ENCODE measurements at places on chromosomes 7 and 10.

- DNase-seq = no peak
These were observed 69.4 kb downstream of the FRMD4A start for GRCh38 chr10:14261336-14261735.

DNA sequence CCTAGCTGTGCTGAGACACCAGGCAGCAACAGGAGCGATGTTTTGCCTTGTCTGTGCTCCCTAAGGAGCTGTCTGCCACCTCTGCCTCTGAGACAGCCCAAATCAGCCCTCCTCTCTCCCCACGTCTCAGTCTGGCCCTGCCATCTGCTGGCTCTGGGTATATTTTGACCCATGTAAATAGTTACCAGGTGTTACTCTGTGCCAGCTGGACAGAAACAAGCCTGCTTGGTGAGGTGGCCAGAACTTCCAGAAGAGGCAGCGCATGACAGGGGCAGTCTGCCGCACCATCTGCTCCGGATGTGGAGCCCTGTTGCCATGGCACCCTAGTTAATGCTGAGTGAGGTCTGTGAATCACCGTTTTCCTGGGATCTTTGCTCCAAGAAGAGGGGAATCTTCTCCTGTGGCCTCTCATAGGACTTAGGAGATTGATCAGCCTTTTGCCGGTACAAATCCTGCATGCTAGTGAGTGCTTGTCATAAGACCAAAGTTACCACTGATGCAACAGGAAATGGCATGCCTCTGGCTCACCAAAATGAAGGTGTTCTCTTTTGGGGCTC, 31.8 kb downstream of the GSTO2 start:
- DNase-seq = no peak

GRCh38 chr7:135672560-135673359, 10.4 kb downstream of the STMP1 start:
- DNase-seq = peak; percentile 72

- DNase-seq = no peak
These were observed 1.7 kb upstream of the C10orf105 start for GRCh38 chr10:71721313-71721712.

DNA sequence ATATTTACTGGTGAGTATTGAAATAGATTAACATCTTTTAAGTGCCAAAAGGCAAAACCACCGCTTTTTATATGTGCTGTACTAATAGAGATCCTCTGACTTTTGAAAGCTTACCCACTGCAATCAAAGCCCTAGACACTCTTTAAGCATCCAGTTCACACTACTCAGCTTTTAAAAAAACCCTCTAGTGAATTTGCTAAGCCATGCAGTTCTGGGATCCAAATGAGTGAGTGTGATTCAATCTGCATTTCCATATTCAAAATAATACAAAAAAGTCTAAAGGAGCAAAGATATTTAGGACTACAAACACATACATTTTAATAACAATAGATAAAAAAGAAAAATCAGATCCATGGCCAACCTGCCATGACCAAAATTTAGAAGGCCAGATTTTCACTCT, 288.2 kb downstream of the MAGI2 start:
- DNase-seq = no peak

DNA sequence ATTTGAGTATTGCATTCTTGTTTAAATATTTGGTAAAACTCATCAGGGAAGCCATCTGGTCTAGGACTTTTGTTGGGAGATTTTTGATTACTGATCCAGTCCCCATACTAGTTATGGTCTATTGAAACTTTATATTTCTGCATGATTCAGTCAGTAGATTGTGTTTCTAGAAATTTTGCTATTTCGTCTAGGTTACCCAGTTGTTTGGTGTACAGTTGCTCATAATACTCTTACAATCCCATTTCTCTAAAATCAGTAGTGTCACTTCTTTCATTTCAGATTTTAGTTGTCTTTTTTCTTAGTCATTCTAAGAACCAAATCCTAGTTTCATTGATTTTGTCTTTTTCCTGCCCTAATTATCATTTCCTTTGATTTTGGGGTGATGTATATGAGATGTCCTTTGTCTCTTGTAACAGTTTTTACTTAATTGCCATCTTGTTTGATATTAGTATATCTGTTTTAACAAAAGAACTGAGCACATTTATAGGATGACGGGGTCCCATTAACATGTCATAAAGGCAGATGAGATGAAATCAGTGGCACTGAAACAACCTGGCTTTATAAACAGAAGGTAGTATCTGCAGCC, 7.9 kb downstream of the MALSU1 start:
- DNase-seq = no peak

DNA sequence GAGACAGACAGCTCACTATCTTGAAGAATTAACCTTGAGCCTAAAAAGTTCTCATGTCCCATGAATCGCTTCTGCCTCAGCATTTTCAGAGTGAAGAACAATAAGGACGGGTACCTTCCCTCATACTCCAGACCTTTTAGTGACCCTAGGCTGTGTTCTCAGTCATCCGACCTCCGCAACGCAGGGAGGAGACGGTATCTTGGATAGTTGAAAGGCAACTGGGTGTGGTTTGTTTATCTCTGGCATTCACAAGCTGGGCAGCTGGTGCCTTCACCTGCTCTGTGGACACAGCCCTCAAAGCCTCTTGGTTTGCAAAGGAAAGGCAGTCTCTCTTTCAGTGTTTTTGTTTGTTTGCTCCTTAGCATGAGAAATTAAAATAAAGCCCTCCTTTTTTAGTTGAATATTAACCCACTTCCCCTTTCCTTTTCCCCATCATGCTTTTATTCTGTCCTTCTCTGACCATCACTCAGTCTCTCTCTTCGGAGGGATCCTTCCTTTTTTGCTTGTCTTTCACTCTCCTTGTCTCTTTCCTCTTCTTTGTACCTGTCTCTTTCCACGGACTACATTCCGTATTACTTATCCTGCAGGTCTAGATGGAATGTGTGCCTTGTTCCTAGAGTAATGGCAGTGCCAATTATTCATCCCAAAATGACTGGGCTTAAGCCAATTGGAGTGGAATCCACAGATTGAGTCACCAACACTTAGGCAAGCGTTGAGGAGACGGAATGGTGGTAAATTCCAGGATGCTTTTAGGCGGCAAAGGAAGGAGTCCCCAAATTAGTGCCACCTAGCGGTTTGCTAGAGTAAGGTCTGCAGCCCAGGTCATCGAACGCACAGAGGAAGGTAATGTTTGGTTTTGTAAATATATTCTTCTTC, 45.8 kb downstream of the PRR15 start:
- DNase-seq = no peak

DNA sequence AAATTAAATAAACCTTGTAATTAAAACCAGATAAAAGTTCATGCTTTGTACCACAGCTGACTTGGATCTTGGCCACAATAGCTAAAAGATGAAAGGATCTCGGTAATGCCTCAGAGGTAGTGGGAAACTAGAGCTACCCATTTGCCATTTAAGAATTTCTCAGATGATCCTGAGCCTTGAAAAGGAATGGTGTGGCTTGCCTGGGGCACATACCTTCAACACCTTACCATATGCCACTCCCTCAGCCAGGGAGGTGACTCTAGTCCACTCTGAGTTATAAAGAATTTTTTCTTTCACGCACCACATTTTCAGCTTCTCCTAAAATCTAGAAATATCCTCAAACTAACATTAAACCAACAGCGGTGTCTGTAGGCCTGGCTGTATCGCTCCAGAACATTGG, 516.3 kb upstream of the TEX47 start:
- no peak for DNase-seq

- peak; percentile 81 for DNase-seq
These were observed 72.8 kb downstream of the CCNY start for GRCh38 chr10:35409094-35409582.

DNA sequence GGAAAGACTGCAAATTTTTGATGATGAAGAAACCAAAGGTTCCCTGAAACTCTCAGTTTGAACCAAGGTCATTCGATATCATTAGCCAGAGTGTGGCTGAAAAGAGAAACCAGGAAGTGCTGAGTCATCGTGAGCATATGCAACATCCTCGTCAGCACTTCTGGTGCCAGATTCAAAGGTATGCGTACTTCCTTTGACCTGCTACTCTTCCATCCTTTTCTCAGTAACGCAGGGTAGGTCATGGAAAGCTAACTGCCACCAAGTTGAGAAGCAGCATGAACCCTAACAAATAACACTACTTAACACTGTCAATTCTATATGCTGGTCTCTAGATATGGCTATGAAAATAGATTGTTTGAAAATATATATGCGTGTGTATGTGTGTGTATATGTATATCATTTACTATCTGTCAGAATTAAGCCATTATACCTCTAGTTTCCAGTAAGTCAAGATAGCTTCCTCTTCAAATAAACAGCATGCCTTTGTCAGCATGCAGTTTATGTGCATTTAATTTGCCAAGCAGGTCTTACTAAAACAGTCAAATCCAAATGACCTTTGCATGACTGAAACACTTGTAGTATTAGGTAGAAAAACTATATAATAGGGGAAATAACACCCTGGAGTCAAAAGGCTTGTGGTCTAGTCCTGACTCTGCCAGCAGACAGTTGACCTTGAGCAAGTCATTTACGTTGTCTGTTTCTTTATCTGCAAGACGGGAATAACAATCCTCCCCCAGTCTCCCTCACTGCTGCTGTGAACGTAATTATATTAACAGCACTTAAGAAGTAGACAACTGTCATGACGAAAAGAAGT, 26.4 kb downstream of the CDK6 start:
- DNase-seq = peak; percentile 95

GRCh38 chr7:73427902-73428787, 5.4 kb upstream of the FZD9 start:
- DNase-seq = no peak

- DNase-seq = no peak
These were observed 132.6 kb downstream of the CAMK1D start for GRCh38 chr10:12481924-12482323.

DNA sequence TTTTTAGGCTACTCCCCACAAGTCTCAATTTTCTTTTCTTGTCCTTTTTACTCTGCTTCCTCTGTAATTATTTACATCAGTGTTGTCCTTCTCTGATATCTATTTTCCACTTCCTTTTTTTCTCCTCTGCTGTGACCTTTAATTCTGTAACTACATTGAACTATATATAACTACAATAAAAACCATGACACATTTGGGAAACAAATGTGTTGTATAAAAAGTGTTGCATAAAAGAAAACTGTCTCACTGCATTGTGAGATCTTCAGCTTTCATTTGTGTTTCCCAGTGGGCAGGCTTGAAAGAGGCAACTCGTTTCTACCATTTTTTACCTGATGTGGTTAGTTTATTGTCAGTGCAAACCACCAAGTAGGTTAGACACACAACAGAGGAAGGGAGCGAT, 483.9 kb upstream of the NRP1 start:
- no peak for DNase-seq

DNA sequence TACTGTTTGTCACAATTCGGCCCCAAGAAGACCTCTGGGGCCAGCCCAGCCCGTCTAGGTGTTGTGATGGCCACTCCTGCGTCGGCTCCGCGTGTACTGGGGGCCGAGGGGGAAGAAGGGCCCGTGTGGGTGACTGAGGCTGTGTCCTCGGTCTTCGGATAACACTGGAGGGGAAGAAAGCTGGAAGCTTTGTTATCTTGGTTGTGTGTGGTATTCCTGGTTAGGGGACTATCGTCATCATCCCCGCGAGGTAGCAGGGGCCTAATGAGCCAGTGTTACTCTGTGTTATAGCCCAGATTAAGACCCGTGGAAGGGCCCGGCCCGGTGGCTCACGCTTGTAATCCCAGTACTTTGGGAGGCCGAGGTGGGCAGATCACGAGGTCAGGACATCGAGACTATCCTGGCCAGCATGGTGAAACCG, 854 bp downstream of the MTG1 start:
- no peak for DNase-seq

DNA sequence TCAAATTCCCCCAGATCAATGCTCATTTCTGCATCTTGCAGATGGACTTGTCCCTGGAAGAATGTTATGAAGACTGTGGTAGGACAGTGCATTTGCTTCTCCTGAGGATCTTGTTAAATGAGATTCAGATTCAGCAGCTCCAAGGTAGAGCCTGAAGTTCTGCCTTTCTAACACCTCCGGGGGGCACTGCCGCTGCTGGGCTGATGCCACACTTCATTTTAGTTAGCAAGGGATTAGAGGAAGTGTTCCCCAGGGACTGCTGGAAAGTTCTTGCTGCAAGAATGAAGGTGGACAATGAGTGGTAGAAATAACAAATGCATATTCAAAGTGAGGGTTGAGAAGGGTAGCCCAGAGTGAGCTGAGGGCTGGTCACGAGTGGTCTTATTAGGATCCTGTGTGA, 434.3 kb upstream of the AKR1E2 start:
- no peak for DNase-seq

DNA sequence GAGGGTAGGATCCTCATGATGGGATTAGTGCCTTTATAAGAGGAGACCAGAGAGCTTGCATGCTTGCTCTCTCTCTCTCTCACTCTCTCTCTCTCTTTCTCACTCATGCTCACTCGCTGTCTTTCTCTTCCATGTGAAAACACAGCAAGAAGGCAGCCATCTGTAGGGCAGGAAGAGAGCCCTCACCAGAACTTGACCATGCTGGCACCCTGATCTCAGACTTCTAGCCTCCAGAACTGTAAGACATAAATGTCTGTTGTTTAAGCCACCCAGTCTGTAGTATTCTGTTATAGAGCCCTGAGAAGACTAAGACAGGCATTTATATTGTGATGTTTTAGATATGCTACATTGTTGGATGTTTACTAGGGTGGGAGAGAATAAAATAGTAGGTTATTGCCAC, 43.4 kb upstream of the MTPN start:
- no peak for DNase-seq

DNA sequence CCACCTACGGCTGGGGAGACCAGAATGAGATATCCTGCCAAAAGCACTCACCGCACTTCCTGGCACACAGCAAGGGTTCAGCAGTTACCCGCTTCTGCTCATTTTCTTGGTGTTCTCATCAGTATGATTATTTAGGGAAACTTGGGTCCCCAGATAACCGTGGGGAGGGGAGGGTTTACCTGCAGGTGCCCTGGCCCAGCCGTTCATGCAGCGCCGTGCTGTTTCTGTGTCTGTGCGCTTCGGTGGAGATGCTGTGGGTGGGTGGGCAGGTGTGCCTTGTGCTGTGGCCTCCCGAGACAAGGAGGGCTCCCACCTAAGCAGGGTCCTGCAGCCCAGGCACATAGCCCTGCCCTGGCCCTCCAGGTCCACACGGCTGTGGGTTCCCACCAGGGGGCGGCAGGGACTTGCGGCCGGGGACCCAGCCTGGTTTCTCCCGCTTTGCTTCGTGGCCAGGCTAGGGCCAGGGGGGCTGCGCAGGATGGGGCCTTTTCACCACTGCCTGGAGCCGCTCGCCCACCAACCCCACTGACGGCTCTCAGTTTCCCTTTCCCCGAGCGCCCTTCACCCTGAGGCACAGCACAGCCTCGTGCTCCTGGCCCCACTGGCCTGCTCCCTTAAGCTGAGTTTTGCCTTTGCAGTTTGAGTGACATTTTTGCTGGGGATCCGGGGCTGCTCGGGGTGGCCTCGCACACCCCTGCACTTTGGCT, 78.5 kb downstream of the LHPP start:
- peak; percentile 52 for DNase-seq

GRCh38 chr10:122201401-122201800, 69.7 kb upstream of the BTBD16 start:
- DNase-seq = no peak

DNA sequence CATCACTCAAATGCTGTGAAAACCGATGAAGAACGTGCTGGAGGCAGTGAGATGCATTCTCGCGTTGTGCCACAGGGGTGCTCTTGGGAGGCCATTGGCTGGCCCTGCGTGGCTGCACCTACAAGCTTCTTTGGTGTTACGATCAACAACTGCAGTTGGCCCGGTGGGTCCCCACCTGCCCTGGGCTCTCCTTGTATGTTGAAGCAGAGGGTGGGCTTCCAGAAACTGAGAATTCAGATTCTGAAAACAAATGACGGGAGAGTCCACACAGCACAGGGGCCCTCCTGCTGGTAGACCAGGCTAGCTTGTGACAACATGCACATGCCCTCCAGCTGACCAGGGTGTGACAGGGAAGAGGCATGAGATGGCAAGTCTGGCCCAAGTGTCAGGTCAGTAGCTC, 23.7 kb upstream of the DDC start:
- DNase-seq = no peak

- DNase-seq = no peak
These were observed 97.4 kb upstream of the DIP2C start for GRCh38 chr10:786633-787474.
